ENCODE measurements at places on chromosomes 1 and 21. TPM values are rescaled to one million over a fixed set of nuclear protein-coding genes. Genes with fewer than 3 reads are reported as not detected.

GRCh38 chr1:3139451-3139852 is 70.4 kb downstream of the PRDM16 start:
- no peak for DNase-seq

DNA sequence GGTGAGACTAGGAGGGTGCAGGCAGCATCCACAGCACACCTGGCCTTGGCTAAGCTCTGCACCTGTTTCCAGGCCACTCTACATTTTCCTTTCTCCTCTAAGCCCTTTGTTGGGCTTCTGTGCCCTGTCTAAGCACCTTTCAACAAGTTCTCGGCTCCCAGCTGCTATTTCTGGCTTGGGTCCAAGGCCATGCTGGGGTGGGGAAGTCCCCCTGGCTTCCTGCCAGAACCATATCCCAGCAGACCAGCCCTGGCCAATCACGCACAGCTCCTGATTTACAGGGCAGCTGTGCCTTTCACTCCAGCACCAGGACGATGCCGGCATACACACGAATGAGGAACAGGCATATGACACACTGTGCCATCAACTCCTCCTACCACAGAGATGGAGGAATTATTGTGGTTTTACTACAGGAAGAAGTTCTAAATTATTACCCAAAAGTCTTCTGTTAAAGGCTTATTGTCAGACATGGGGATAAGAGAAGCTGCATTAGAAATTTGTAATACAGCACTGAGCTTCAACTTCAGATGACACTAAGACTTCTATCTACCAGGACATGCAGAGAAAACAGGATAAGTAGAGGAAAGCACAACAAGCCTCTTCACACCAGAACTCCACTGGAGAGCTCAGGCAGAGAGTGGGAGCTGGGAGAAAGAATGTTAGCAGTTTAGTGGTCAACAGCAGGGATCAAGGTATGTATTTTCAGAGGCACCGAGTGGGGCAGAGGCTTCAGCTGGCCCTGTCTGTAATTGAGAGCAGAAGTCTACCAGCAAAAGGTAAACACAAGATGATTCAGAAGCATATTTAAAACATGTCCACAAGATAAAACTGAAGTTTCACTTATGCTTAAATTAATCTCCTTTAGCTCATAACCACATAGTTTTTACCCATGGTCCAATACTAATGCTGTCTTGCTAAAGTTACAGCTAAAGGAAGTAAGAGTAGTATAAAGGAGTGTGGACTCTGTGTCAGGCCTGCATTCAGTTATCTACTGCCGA is 37.4 kb downstream of the TRIT1 start:
- no peak for DNase-seq

DNA sequence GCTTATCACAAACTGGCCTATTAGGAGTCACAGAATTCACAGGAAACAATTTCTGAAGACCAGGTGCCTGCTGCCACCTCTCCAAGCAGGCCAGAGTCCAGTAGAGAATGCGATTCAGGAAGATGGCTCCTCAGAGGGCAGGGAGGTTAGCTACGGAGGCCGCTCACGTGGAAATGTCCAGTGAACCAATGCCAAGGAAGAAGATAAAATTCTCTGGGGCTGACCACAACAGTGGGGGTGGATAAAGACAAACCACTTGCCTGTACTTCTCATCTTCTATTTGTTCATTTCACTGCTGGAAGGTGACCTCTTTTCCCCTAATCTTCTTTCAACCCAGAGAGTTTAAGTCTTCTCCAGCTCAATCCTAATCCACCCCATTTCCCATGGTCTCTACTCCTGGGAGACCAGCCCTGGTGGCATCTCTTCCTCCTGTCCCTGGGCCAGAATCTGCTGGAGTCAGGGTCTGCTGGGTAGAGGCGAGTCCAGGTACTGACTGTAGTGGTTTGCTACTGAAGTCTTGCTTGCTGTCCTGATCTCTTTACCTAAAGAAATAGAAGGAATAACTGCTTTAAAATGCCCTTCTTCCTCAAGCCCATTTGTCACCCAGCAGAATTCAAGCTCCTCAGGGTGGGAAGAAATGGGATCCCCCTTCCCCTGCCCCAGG is 3.2 kb downstream of the PSRC1 start:
- DNase-seq: no peak

DNA sequence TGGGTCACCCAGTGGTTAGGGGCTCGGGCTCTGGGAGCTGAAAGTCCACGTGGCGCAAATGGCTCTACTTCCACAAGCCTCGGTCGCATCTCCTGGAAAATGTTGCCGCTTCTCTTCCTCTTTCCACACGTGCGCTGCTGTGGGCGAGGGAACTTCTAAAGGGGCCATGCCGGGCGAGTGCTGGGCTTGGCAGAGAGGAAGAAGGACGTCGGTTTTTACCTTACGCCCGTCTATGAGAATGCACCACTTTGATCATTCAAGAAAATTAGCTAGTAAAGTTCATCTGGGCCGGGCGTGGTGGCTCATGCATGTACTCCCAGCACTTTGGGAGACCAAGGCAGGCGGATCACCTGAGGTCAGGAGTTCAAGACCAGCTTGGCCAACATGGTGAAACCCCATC is 10.4 kb downstream of the SLC45A1 start:
- no peak for DNase-seq

Gene OPRD1
- 1.8 TPM for total RNA-seq

Gene KRTAP10-2
- not detected for total RNA-seq
